ENCODE measurements at places on chromosomes 13 and 19.

GRCh38 chr13:44142941-44143665, 230.5 kb upstream of the SERP2 start:
- no peak for DNase-seq

DNA sequence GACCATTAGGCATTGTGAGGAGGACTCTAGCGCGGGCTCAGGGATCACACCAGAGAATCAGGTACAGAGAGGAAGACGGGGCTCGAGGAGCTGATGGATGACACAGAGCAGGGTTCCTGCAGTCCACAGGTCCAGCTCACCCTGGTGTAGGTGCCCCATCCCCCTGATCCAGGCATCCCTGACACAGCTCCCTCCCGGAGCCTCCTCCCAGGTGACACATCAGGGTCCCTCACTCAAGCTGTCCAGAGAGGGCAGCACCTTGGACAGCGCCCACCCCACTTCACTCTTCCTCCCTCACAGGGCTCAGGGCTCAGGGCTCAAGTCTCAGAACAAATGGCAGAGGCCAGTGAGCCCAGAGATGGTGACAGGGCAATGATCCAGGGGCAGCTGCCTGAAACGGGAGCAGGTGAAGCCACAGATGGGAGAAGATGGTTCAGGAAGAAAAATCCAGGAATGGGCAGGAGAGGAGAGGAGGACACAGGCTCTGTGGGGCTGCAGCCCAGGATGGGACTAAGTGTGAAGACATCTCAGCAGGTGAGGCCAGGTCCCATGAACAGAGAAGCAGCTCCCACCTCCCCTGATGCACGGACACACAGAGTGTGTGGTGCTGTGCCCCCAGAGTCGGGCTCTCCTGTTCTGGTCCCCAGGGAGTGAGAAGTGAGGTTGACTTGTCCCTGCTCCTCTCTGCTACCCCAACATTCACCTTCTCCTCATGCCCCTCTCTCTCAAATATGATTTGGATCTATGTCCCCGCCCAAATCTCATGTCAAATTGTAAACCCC, 2.8 kb upstream of the CEACAM5 start:
- no peak for DNase-seq

DNA sequence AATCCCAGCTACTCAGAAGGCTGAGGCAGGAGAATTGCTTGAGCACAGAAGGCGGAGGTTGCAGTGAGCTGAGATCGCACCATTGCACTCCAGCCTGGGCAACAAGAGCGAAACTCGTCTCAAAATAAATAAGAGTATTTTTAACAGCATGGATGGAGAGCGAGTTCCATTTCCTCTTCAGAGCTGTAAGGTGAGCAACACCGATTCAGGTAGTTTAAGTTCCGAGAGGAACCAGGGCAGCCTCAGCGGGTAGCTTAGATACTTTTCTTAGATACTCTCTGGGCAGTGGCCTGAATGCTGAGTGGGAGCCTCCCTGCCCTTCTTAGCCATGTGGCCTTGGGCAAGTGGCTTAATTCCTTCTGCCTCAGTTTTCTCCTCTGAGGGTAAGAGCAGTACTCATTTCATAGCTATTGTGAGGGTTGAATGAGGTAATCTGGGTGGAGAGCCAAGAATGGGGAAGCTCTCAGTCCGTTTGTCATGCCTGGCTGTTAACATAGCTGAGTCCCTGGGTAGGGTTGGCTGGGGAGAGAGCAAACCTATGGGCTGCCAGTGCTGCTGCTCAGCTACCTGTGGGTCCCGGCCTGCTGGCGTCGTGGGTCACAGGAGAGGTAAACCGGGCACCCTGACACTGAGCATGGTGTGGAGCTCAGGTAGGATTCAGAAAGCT, 4.1 kb downstream of the ATP11A start:
- DNase-seq, result peak; percentile 77

DNA sequence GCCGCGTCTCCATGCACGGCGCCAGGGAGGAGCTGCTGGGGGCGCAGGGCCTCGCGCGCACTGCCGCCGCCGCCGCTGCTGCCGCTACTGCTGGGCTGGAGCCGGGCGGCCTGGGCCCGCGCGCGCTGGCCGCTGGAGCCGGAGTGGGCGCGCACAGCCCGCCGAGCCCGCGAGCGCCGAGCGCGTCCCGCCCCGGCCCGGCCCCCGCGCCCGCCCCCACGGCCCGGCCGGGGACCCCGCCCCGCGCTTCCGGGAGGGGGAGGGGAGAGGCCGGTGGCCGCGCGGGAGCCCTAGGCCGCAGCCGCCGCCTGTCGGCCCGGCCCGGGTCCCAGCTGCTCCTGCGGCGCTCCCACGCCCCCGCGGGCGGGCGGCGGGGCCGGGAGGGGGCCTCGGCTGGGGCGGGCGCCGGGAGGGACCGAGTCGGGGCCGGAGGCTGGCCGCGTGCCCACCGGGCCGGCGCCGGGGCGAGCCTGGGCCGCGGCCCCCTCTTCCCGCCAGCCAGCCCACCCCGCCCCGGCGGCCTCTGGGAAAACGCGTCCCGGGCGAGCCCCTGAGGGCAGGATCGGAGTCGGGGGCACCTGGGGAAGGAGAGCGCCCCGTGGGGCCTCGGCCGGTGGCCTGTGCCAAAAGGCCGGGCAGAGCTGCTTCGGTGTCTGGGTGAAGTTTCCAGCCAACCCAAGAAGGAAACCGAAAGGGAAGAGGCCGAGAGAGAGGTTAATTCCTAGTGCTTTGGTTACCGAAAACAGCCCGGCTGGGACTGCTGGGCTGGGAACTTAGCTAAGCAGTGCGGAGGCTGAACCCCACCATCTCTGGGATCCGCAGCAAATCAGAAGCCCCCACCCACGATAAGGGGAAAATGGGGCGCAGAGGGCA, at the start of gene STK24:
STK24 (minus strand) TSS at position 145 of the 873 bp plus-strand sequence. CDS start 321 bp downstream, outside the sequence.
- DNase-seq, result peak; percentile 49

DNA sequence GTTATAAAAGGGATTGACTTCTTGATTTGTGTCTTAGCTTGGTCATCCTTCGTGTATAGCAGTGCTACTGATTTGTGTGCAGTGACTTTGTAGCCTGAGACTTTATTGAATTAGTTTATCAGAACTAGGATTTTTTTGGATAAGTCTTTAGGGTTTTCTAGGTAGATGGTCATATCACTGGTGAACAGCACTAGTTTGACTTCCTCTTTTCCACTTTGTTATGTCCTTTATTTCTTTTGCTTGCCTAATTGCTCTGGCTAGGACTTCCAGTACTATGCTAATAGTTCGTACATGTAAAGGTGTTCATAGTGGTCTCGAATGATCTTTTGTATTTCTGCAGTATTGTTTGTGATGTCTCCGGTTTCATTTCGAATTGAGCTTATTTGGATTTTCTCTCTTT, 145.4 kb downstream of the DNAJC3 start:
- DNase-seq, result no peak

- no peak for DNase-seq
Observed at GRCh38 chr13:33322965-33323668, 37.6 kb upstream of the STARD13 start.

GRCh38 chr13:43877766-43878165, 1.8 kb downstream of the CCDC122 start:
- DNase-seq, result no peak

GRCh38 chr13:25966086-25966485, 85.7 kb downstream of the SHISA2 start:
- no peak for DNase-seq

DNA sequence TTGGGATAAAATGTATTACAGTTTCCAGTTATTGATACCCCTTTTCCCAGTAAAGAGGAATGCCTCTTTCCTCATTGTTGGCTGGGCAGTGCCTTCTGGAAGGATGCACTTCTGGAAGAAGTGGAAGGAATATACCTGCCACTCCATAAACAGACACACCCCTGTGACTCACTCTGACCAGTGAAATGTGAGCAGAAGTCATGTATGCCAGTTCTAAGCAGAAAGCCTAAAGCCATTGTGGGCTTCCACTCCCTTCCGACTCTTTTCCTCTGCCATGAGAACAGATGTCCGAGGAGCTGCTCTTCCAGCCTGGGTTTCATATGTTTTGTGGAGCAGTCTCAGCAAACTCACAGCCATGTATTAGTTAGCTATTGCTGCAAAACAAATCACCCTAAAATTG, 166.1 kb upstream of the SERP2 start:
- no peak for DNase-seq

DNA sequence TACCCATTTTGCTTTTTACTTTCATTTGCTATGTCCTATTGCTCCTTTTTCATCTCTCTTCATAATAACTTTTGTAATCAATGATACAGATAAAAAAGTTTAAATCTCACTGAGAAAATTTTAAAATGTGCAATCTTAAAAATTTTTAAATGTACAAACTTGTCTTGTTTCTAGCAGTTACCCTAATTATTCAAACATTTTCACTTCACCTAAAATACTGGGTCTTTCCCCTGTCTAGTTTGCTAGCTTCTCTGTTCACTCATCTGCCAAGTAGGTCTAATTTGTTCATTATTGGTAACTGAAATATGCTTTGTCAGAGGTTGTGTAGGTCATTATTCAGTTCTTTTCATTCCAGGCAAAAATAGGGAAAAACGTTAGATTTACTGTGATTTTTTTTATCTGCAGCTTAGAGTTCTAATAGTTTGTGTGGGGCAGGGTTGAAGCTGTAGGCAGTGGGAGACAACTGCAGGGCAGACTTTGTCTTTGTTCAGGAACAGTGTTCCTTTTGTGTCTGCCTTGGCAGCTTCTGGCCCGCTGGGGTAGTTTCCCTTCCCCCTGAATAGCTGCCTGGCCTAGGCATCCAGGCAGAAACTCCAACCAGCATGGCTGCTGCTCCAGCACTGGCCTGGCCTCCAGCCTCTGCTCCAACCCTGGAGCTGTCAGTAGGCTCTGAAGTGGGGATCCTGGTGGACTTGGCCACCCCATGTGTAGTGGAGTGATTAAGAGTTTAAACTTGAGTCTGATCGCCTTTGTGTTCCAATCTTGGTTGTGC, 48.5 kb downstream of the WDFY2 start:
- no peak for DNase-seq

DNA sequence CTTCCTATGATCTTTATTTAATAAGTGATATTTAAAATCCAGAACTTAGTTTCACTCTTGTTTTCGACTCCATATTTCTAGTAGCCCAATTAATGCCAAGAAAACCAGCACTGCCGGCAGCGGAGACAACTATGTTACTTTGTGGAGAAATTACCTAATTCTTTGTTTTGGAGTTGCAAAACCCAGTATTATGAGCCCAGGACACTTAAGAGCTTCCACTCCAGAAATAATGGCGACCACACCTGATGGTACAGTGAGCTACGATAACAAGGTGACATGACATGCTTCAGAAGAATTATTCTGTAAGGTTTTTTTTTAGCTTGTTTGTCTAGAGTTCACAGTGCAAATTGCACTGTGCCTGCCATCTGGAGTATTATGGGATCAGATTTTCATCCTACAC, 136.4 kb downstream of the ZAR1L start:
- no peak for DNase-seq

GRCh38 chr13:44368599-44369368, 4.8 kb upstream of the SERP2 start:
- no peak for DNase-seq

- no peak for DNase-seq
Observed at GRCh38 chr19:1206864-1207450, 1.4 kb downstream of the STK11 start.

DNA sequence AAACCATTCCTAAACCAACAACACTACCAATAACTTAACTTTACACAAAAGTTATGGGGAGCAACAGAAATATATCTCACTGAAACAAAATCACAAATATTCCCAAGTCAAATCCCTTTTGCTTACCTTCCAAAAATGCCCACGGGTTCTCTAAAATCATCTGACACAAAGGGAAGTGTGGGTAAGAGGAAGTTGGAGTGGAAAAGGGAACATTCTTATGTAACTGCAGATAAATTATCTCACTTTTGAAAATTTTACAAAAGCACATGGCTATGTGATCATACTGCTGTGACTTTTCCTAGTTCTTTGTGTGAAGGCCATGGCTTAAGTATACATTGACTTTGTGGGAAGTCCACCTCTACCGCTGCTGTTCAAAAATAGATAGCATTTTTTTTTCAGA, 350.5 kb downstream of the GPC6 start:
- no peak for DNase-seq

GRCh38 chr13:32824675-32825074, 191.5 kb upstream of the KL start:
- DNase-seq, result peak; percentile 68

GRCh38 chr19:42254089-42254849, 659 bp downstream of the ERF start:
- DNase-seq, result no peak

GRCh38 chr13:23584275-23584674, 14.1 kb downstream of the TNFRSF19 start:
- DNase-seq, result no peak

GRCh38 chr13:74870865-74871264, 611.1 kb downstream of the TBC1D4 start:
- DNase-seq, result no peak

- no peak for DNase-seq
Observed at GRCh38 chr13:43331672-43332071, 308.3 kb downstream of the DNAJC15 start.

Data from GM04503 (cell line).